Stimulated activated CD8-positive, alpha-beta memory T cell treated with anti-CD3 and anti-CD28 coated beads, Interleukin-15, amount 100 ng/mL, for 24 hours (primary cell): ENCODE measurements at places on chromosomes 1 and 21.

- DNase-seq: no peak
Measured at GRCh38 chr21:31410499-31411131, 66.6 kb upstream of the TIAM1 start.

- no peak for DNase-seq
Measured at GRCh38 chr1:30286241-30286987, 437.0 kb downstream of the MATN1 start.

DNA sequence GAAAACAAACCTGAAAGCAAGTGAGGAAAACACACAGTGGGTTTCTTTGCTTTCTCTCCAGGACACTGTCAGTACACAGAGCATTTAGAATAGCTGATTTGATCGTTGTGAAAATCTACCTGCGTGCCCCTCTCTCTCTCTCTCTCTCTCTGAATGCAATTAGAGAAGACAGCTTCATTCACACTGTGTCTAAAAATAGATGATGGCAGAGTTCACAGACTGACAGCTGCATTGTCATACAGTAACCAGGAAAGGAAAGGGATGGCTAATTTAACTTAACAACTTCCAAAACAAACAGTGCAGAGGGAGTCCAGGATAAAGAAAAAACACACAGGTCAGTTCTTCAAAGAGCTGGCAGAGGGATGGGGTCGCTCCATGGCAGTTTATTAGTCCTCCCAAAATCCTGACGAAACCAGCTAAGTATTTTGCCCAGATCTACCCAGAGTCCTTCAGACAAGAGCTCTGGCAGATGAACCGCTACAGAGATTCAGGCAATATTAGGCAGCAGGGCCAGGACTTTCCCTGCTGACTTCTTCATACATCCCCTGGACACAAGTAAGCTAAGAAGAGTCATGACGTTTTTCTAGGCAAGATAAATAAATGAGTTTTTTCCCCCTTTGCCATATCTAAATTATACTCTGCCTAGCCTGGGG lies 58.9 kb downstream of the WLS start:
- no peak for DNase-seq

DNA sequence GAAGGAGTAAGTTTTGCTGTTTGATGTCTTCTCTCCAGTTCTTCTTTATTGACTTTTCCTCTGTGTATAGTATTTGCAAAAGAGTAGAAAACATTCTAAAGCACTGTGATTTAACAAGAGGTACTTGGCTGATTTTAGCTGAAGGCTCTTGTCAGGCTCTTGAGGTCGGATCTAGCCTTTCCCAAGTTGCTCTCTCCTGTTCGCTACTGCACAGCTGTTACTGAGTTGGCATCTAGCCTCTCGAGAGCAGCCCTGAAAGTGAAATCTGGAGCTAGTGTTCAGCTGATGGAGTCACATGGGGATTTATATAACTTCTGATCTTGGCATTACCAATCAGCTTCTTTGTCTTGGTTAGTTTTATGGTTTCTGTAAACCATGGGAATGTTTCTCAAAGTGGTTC lies 193.1 kb downstream of the RYR2 start:
- no peak for DNase-seq

DNA sequence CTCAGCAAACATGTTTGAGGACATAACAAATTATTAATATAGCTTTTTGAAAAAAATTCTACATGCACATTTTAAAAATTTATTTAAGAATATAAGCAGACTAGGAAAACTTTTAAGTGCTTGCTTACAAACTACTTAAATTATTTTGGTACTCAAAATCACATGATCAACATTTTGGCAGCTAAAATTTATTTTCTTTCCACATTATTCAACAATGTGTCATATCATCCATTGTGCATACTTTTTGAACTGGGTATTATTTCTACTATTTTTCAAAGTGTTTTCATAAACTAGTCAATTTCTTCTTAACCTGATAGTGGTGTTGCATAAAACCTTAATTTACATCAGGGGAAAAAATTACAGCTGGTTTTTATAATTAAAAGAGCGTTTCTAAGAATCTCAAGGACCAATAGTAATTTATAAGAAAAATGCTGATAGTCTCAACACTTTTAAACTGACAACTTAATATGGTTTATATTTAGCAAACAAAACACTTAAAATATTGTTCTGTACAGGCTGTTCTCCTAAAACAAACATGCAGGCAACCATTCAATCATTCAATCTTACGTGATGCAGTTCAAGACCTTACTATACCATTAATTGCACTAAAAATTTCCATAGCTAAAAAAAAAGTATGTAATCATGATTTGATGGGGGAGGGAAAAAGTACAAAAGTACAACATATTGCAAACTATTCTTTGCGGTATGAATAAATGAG lies 105.0 kb downstream of the GPATCH2 start:
- DNase-seq: no peak

DNA sequence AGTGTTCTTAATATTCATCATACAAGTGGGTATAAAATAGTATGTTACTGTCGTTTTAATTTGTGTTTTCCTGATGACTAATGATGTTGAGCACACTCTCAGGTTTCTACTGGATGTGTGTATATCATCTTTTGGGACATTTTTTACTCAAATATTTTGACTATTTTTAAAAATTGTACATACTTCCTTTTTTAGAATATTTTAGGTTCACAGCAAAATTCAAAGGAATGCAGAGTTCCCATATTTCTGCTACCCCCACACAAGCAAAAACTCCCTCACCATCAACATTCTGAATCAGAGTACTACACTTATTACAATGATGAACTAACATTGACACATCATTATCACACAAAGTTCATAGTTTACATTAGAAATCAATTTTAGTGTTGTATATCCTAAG lies 114.5 kb downstream of the DPYD start:
- no peak for DNase-seq

GRCh38 chr1:179767996-179768395 lies 24.9 kb downstream of the FAM163A start:
- DNase-seq: no peak

GRCh38 chr1:233627823-233628222 lies 13.9 kb downstream of the KCNK1 start:
- DNase-seq: no peak

DNA sequence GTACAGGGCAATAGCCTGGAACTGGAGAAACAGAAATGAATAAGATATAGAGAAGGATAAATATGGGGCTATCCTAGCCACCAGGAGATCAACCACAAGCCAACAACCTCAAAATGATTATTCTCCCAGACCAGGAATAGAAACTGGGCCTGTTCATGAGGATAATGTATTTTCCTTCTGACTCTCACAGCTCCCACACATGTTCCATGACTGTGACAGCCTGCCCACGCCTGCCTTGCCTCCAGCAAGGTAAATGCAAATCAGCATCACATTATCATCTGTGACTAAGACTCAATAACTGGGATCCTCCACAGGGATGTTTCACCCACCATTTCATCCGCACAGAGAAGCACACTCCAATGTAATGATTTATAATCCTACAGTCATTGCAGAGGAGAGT lies 3.3 kb downstream of the ENSA start:
- DNase-seq: no peak
